MCF 10A (cell line): ENCODE measurements at places on chromosomes 2 and 18. TPM values are rescaled to one million over a fixed set of nuclear protein-coding genes. Genes with fewer than 3 reads are reported as not detected.
A peak's percentile ranks its signal among the peaks of the same experiment; 100 is the strongest.

DNA sequence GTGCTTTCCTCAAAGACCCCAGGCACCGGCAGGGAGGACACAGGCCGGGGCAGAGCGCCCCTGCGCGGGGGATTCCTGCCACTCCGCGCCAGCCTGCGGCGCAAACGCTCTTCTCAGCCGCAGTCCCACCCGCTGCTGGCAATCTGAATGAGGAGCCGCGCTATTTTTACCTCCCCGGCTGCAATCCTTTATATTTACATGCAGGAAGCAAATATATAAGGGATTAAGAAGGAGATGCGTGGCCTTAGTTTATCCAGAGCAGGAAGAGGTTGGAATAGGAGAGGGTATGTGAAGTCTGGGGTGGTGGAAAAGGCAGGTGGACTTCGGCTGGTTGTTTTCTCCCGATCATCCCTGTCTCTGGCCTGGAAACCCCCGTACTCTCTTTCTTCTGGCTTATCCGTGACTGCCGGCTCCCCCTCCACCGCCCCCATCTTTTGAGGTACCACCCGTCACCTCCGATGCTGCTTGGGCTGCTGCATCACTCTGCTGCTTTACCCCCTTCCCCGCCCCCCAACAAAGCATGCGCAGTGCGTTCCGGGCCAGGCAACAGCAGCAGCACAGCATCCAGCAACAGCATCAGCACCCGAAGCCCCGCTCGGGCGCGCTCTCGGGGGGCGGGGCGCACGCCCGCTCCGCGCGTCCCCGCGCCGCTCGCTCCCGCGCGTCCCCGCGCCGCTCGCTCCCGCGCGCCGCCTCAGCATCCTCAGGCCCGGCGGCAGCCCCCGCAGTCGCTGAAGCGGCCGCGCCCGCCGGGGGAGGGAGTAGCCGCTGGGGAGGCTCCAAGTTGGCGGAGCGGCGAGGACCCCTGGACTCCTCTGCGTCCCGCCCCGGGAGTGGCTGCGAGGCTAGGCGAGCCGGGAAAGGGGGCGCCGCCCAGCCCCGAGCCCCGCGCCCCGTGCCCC, at the start of gene ADAM23:
Gene ADAM23 (plus strand): TSS at position 700 of the 902 bp plus-strand sequence. CDS start 335 bp downstream, outside the sequence.
- H3K4me3 ChIP-seq = peak within 1 kb of the TSS; percentile 66
- peaks cover 50% of the 10 kb centered on the region for H3K27me3 ChIP-seq
- no peaks in the 10 kb centered on the region for H3K36me3 ChIP-seq
- H3K4me1 ChIP-seq = peaks cover 7% of the 10 kb centered on the region
- H3K27ac ChIP-seq = no peak within 1 kb of the TSS
- no peak for DNase-seq

- H3K4me1 ChIP-seq = no peaks in the 10 kb centered on the region
- no peak overlapping the region for H3K27ac ChIP-seq
- no peak overlapping the region for H3K4me3 ChIP-seq
- DNase-seq = no peak
These were observed 116.7 kb downstream of the DSC3 start for GRCh38 chr18:30925795-30926194.

DNA sequence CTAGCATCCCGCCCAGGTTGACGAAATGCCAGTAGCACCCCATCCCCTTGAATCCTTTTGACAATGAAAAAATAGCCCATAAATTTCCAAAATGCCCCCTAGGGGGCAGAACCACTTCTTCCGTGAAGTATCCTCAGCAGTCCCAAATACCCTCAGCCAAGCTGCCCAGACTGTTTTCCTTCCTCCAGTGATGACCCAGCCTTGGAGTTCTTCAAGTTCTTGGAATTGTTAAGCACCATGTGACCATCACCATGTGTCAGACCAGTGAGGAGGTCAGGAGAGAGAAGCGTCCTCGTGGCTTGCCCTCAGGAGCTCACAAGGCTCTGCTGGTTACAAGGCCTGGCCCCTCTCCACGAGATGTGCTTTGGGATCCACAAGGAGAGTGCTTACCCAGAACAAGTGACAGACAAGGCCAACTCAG, 1.4 kb upstream of the SLC23A3 start:
- H3K27me3 ChIP-seq = no peaks in the 10 kb centered on the region
- H3K27ac ChIP-seq = no peak overlapping the region
- H3K4me1 ChIP-seq = peaks cover 8% of the 10 kb centered on the region
- peak; percentile 57 for DNase-seq
- H3K4me3 ChIP-seq = no peak overlapping the region
- H3K36me3 ChIP-seq = peaks cover 28% of the 10 kb centered on the region

DNA sequence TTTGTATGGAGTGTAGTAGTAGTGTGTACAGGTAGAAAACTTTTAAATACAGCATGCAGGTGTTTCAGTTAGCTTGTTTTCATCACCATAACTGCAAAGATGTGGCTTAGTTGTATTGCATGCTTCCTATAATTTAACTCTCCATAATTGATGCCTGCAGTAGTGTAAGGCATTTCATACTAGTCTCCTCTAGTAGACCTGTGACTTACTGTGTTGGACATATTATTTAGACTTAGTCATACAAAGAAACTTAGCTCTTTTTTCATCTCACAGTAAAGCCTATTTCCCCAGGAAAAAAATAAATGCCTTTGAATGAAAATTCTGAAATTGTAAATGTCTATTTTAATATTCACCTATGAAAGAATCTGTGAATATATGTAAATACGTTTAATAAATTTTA, 52.8 kb upstream of the TWSG1 start:
- no peak overlapping the region for H3K4me3 ChIP-seq
- H3K27ac ChIP-seq = no peak overlapping the region
- DNase-seq = no peak
- H3K36me3 ChIP-seq = peaks cover 27% of the 10 kb centered on the region
- no peaks in the 10 kb centered on the region for H3K4me1 ChIP-seq
- H3K27me3 ChIP-seq = no peaks in the 10 kb centered on the region

- DNase-seq = no peak
- H3K27me3 ChIP-seq = no peaks in the 10 kb centered on the region
- H3K36me3 ChIP-seq = no peaks in the 10 kb centered on the region
- no peak overlapping the region for H3K4me3 ChIP-seq
- no peaks in the 10 kb centered on the region for H3K4me1 ChIP-seq
These were observed 633.4 kb upstream of the CELF4 start for GRCh38 chr18:38198956-38199355.

- H3K27me3 ChIP-seq = no peaks in the 10 kb centered on the region
- no peak overlapping the region for H3K27ac ChIP-seq
- no peaks in the 10 kb centered on the region for H3K36me3 ChIP-seq
- no peak overlapping the region for H3K4me3 ChIP-seq
- no peaks in the 10 kb centered on the region for H3K4me1 ChIP-seq
These were observed 164.0 kb downstream of the TFCP2L1 start for GRCh38 chr2:121120991-121121390.

GRCh38 chr2:119218478-119219064, 5.1 kb upstream of the STEAP3 start:
- peaks cover 33% of the 10 kb centered on the region for H3K4me1 ChIP-seq
- peak overlapping the region; percentile 91 for H3K27ac ChIP-seq
- H3K36me3 ChIP-seq = peaks cover 5% of the 10 kb centered on the region
- H3K27me3 ChIP-seq = no peaks in the 10 kb centered on the region
- DNase-seq = peak; percentile 87
- peak overlapping the region; percentile 21 for H3K4me3 ChIP-seq

GRCh38 chr2:108980076-108980475, 8.9 kb downstream of the EDAR start:
- H3K4me1 ChIP-seq = peaks cover 19% of the 10 kb centered on the region
- H3K27me3 ChIP-seq = peaks cover 27% of the 10 kb centered on the region
- no peak for DNase-seq
- H3K36me3 ChIP-seq = peaks cover 5% of the 10 kb centered on the region
- no peak overlapping the region for H3K4me3 ChIP-seq

ANKRD30B gene
- total RNA-seq = not detected in 2 replicates

C2orf80 gene
- not detected in 2 replicates for total RNA-seq

CABLES1 gene
- 3.2 and 3.7 TPM in 2 replicates for total RNA-seq

GALNT13 gene
- 0.44 and 0.54 TPM in 2 replicates for total RNA-seq

FARP2 gene
- 31.7 and 32.6 TPM in 2 replicates for total RNA-seq

SIX3 gene
- total RNA-seq = not detected in 2 replicates

SCYGR8 gene
- total RNA-seq = not detected in 2 replicates

GPR155 gene
- total RNA-seq = 1.9 and 3.3 TPM in 2 replicates
